ENCODE measurements at places on chromosomes 5 and 9.

GRCh38 chr9:104028827-104029226 lies 65.3 kb upstream of the SMC2 start:
- no peak for DNase-seq

DNA sequence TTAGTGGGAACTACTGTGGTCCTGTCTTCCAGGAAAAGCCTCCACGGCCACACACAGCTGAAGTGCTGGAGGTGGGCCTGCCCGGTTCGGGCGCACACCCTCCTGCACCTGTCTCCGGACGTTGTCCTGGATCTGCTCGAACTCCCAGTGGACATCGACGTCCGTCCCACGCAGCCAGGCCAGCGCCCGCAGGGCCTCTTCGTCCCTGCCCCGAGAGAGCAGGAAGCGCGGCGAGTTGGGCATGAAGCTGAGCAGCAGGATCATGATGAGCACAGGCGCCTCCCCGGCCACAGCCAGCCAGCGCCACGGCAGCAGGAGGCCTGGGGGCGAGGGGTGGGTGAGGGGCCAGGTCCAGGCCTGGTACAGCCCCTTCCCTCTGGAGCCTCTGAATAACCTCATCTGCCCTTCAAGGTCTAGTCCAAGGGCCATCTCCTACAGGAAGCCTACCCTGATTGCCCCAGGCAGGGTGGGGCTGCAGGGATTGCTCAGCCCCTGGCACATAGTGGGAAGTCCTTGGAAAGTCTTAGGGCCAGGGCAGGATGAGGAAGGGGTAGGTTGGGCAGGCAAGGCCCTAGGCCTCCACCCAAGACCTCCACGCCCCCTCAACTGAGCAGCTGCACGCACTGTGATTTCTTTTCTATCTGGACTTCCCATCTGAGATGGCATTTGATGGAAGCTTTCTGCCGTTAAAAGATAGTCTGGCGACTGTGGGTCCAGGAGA lies 3.4 kb downstream of the SLC2A6 start:
- no peak for DNase-seq

DNA sequence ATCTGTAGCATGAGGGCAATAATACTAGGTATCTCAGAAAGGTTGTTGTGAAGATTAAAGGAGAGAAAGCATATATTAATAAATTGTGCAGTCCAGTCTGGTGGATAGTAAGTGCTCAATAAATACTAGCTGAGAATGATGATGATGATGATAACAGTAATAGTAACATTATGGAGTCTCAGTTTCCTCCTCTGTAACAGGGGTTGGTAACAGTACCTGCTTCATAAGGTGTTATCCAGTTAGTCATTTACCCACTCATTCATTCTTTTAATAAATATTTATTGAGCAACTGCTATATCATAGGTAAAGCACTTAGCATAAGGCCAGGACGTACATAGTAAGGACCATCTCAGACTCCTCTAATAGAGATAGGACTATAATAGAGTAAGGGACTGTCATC lies 7.6 kb downstream of the SLC6A7 start:
- DNase-seq, result no peak

DNA sequence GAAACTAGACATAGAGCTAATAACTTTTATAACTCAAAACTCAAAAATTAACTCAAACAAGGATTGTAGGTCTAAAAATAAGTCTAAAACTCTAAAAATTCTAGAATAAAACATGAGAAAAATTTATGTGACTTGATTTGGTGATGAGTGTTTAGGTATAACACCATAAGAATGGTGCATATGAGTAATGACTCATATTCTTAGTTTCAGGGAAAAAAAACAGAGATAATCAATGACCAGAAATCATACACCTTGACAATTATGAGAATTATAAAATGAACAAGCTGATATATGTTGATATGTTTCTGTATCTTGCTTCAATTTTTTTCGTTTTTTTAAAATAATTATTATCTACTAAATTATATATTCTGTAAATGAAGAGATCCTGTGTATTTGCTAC lies 541.2 kb downstream of the PTPRD start:
- no peak for DNase-seq

GRCh38 chr9:84300271-84300670 lies 40.3 kb downstream of the SLC28A3 start:
- peak; percentile 34 for DNase-seq

DNA sequence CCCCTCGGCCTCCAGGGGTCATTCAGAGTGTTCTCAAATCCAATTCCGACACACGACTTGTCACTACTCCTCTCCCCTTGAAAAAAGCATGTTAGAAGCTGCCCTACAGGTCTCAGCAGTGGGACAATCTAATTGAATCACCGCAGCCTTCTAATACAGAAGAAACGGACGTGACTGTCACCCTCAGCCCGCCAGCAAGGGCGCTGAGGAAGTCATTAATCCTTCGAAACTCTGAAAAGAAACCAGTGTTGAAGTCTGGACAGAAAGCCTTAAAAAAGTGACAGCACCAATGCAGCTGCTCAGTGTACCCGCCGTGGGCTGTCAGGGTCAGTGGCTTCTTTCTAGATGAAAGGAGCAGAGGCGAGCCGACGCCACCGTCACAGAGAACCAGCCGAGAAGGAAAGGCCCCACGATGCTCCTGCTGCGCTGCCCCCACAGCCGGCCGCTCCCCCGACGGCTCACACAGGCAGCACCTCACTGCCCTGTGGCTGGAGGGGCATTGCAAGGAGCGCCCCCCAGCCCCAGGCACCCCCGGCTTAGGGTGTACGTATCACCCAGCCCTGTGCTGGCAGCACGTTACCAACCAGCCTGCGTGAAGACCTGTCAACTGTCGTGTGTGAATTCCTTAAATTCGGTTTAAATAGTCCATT lies 5.7 kb downstream of the BRD3OS start:
- no peak for DNase-seq
